Activated CD4-positive, alpha-beta T cell treated with anti-CD3 and anti-CD28 coated beads for 1 hour (primary cell): ENCODE measurements at places on chromosomes 5 and 9.

DNA sequence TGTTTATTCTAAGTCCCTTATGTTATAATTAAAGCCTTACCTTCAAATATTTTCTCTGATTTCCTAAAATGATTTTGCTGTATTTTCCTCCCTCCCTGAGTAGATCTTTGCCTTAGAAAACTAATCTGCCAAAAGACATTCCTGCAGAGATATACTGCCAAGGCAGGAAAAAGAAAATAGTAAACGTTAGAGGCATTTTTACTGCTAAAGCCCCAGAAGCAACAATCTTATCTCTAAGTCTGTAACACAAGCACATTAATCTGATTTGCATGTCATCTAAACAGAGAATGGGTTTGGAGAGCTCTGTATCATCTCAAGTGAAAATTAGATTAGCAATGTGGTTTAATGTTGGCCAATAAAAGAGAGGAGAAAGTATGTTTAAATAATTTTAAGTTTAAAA is 847.7 kb downstream of the MAT2B start:
- no peak for DNase-seq

DNA sequence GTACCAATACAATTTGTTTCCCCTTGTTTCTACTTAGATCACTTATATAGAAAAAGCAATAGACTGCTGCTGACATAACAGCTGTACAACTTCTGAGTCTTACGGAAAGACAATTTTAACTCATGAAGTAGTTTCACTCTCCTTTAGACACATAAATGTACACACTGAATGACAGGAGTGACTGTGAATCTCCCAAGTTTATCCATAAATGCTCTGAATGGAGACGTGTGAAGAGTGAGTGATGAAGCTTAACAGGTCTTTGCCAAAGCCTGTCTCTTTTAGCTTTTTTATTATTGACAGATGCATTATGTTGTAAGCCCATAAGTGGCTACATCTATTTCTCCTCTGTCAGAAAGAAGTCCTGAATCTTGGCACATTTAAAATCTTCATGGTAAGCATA is 265.9 kb downstream of the TRIM36 start:
- no peak for DNase-seq

DNA sequence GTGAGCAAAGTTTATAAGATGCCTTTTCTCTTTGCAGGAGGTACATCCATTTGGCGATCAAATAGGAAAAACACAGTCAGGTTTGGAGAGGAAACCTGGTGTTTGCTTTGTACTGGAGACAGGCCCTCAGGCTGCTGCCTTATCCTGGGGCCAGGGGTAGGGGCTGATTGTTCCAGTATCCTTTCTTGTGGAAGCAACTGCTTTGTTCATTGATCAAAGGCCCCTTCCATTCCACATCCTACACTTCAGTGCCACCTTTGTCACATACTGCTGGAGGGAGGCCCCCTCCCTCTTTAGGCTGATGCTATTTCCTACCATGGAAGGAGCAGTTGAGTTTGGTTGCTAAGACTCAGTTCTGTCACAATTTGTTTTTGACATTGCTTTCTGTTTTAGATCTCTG is 778.1 kb downstream of the TLR4 start:
- no peak for DNase-seq

GRCh38 chr9:21155501-21155900 is 11.0 kb downstream of the IFNA21 start:
- no peak for DNase-seq

GRCh38 chr9:121227862-121228261 is 26.2 kb upstream of the RAB14 start:
- DNase-seq = no peak
